ENCODE measurements at places on chromosomes 1 and 21. TPM values are rescaled to one million over a fixed set of nuclear protein-coding genes. Genes with fewer than 3 reads are reported as not detected.

DNA sequence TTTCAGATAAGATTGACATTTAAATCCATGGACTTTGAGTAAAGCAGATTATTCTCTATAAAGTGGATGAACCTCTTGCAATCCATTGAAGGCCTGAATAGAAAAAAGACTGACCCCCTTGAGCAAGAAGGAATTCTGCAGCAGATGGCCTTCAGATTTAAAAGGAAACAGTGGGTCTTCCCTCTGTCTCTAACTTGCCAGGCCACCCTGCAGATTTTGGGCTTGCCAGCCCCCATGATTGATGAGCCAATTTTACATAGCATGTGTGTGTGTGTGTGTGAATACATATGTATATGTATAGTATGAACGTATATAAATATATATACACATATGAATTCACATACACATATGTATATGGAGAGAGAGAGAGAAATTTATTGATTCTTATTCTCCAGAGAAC lies 113.4 kb downstream of the GRIK1 start:
- DNase-seq: no peak

The OR2M3 gene
- total RNA-seq: not detected

- no peak for DNase-seq
These were observed 70.4 kb upstream of the VCAM1 start for GRCh38 chr1:100649146-100649545.

- no peak for DNase-seq
These were observed 78.6 kb downstream of the TTLL7 start for GRCh38 chr1:83920320-83920719.

Data from Calu3 (cell line).